Stimulated activated CD8-positive, alpha-beta memory T cell treated with anti-CD3 and anti-CD28 coated beads, Interleukin-15, amount 100 ng/mL, for 48 hours (primary cell): ENCODE measurements at places on chromosomes 6 and 20.

DNA sequence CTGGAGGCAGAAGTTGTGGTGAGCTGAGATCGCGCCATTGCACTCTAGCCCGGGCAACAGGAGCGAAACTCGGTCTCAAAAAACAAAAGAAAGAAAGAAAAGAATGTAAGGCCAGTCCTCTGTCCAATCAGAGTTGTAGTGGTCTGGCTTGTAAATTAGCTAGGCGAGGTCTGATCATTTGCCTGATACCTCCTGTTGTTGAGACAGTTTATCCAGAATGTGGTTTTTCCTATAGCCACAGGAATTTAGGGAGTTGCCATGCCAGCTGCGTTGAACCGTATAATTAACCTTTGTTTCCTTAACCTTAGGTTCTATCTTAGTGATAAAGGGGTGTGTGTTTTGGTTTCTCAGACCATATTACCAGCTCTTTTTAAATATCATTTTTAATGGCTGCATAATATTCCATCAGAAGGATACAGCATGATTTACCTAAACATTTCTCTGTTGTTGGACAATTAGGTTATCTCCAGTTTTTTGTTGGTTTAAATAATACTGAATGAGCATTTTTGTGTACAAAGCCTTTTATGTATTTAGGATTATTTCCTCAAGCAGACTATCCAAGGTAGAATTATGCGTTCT, 11.7 kb upstream of the PPARD start:
- no peak for DNase-seq

GRCh38 chr20:48295445-48295903, 510.2 kb upstream of the SULF2 start:
- no peak for DNase-seq

DNA sequence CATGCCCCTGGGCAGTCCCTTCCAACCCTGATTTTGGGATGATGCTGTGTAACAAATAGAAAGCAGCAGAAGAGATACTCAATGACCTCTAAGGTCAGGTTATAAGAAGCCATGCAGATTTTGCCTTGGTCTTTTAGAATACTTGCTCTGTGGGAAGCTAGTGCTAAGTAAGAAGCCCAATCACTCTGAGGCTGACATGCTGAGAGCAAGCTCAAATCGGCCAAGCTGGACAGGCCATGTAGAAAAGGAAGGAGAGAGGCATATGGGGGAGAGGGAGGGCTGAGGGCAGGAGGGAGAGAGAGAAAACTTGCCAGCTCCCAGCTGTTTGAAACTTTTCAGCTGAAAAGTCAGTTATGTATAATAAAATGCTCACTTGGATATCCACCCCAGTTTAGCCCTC, 1021.6 kb upstream of the MAP3K7 start:
- DNase-seq, result no peak

GRCh38 chr6:111423055-111423633, 59.9 kb downstream of the REV3L start:
- no peak for DNase-seq

DNA sequence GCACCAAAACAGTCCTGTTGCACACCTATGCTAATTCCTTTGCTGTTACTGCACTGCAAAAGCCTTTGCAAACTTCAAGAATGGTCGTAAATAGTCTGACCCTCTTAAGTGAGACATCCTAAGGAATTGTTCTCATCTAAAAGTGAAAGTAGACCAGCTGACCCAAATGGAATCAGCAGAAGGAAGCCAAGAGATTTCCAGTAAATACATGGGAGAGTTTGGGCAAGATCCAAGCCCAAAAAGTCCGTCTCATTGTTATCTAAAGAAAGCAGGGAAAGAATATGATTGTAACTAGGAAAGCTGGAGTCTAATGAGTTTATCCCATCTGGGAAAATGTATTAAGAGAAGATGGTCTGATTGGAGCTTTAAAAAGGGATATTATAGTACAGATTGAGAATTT, 43.0 kb upstream of the HIVEP1 start:
- DNase-seq, result no peak
